ENCODE measurements at places on chromosomes 6 and 20. TPM values are rescaled to one million over a fixed set of nuclear protein-coding genes. Genes with fewer than 3 reads are reported as not detected.
A peak's percentile ranks its signal among the peaks of the same experiment; 100 is the strongest.

DNA sequence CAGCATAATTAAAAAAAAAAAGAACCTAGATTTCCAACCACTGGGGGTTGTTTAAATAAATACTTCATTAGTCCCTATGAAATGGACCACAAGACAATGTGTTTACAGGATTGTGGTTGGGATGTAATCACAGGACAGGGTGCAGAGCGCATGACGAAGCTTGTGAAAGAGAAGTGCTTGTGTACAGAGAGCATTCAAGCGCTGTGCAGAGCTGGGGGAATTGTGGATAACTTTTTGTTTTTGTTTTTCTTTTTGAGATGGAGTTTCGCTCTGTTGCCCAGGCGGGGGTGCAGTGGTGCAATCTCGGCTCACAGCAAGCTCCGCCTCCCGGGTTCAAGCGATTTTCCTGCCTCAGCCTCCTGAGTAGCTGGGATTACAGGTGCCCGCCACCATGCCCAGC lies 22.3 kb downstream of the LAMA5 start:
- no peak for DNase-seq

- DNase-seq, result no peak
Observed at GRCh38 chr20:59207742-59208357, 44.2 kb downstream of the ZNF831 start.

DNA sequence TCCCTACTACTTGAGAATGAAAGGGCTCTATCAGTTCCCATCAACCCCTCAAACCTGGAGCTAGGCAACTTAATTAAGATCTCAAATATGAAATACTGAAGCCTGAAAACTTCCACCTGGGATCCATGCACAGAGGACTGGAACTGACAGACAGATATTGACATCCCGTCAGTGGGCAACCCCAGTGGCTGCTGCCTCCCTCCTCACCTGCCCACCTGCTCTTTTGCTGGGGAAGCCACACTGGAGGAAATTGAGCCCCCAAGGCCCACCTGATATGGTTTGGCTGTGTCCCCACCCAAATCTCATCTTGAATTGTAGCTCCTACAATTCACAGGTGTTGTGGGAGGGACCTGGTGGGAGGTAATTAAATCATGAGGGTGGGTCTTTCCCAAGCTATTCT lies 192.8 kb downstream of the LRFN2 start:
- no peak for DNase-seq

DNA sequence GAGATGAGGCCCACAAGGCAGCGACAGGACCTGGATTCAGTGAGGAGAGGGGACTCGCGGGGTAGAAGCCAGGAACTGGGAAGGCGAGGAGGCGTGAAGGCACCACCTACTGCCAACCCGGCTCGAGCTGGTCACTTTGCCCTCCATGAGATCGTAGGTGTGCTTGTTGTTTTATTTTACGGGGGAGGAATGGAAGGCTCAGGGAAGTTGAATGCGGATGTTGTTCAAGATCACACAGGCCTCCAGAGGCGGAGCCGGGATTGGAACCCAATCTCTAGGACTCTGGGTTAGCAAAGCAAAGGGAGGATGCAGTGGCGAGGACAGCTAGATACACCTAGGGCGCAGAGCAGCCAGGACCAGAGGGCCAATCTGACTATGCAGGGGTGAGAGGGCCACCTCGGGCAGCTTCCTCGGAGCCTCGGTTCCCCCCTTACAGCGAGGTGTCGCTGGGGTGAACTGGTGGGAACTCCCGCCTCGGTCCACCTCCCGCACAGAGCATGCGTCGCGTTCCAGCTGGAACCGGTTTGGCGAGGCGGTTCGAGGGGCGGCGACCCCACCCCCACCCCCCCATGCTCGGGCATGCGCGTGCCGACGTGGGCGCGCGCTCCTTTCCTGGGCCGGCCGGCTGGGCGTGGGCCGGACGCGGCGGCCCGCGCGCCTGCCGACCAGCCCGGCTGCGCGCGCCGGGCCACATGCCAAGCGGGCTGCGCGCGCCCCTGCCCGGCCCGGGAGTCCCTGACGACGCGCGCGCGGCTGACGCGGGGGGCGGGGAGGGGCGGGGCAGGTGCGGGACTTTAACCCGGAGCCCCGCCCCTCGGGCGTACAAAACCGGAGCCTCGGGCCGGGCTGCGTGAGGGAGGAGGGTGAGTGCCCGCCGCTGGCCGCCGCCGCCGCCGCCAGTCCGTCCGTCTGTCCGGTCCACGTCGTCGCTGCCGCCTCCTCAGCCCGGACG lies 80.4 kb upstream of the MYL9 start:
- no peak for DNase-seq

- DNase-seq, result no peak
Observed at GRCh38 chr6:25041485-25042035, 105.8 kb upstream of the RIPOR2 start.

DNA sequence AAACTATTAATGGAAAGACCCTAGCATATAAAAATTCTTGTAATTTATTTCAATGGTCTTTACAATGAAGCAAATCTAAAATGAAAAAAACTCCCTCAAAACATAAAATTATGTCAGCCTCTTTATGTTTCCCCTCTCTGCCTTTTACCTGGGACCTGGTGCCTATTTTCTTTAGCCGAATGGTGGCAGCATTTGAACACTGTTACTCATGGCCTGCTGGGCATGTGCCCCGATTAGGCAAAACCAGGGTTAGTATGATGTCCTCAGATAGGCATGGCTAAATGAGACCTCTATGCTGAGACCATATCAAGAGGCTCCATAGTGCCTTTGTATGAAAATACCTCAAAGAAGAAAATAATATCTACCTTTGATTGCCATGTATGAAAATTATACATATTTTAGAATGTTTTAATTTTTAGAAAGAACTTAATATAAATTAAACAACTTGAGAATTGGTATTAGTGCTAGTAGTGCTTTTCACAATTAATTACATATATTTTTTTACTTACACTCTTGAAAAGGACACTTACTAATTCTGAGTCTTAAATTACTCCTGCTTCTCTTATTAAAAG lies 22.5 kb upstream of the C6orf58 start:
- DNase-seq, result peak; percentile 7

The BCAS1 gene
- total RNA-seq, result 0.04 TPM

DNA sequence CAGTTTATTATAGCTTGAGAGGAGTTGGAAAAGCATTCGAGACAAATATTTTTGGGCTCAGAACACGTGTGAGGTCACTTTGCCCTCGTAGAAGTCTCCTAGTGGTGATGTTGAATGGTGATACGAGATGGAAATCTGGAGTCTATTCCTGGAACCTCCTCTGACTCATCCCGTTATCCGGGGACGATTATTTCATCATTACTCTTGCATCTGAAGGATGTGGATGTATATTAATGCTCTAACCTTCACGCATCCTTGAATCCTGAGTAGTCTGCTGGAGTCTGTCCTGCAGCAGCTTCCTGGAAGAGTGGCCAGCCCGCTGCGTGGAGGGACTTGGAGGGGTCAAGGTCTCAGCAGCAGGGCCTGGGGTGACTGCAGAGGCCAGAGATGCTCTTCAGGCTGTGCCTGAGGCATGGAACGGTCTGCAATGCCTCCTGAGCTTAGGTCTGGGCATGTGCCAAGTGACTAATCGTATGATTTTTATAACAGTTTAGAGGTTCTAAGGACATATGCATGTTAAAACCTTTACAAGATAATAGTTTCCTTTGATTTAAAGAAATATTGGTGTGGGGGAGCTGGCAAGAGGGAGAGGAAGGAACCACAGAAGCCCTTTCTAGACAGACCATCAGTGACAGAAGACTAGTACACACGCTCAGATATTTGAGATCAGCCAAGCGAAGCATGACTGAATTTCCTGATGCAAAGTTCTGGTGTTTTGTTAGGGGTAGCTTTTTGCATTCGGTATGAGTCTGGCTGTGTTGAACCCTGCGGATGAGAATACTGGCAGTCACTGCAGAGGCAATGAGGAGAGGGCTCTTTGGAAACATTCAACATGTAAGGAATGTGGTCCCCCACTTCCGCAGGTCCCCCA lies 400.2 kb downstream of the QKI start:
- DNase-seq, result no peak

The APMAP gene
- total RNA-seq, result 98.8 TPM

The OR2H1 gene
- total RNA-seq, result not detected

The THEMIS gene
- total RNA-seq, result not detected

- DNase-seq, result no peak
Observed at GRCh38 chr6:127608554-127609270, 31.7 kb downstream of the C6orf58 start.

The ZNF391 gene
- 4.4 TPM for total RNA-seq

GRCh38 chr6:158150701-158151100 lies 17.4 kb downstream of the SERAC1 start:
- DNase-seq, result no peak

The BPIFB1 gene
- not detected for total RNA-seq

The KCNQ5 gene
- total RNA-seq, result 2.5 TPM

DNA sequence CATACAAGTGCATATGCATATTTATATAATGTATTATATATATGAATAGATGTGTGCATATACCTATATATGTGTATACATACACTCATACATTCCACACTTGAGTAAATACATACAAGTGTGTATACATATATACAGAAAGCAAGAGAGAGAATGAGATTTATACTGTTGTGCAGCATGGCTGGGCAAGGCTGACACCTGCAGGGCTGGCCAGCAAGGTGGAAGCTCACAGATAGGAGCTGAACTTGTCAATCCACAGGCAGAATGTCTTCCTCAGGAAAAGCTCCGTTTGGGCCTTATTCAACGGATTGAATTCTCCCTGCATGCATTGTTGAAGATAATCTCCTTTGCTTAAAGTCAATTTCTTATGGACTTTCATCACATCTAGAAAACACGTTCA lies 256.7 kb downstream of the ZNF217 start:
- no peak for DNase-seq

The BTN1A1 gene
- not detected for total RNA-seq

- no peak for DNase-seq
Observed at GRCh38 chr6:14452567-14453527, 335.3 kb downstream of the CD83 start.

The DCDC2 gene
- total RNA-seq, result 37.1 TPM

The BPIFB2 gene
- not detected for total RNA-seq

DNA sequence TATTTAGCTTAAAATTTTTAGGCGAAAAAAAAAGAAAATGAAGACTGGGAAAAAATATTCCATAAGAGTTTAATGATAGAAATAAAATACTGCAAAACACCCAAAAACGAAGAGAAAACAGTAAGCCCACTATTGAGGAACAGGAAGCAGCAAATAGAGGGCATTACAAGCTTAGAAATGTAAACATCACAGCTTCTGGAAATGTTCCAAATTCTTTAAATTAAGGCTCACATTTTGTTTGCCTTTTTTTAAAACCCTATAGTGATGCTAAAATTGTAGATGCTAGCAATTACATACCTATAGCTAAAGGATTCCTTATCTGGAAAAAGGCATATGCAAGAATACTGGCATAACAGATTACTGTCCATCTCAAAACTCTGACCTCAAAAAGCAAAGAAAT lies 248.6 kb downstream of the KHDRBS2 start:
- no peak for DNase-seq

- DNase-seq, result no peak
Observed at GRCh38 chr20:11677428-11677827, 240.3 kb upstream of the BTBD3 start.

GRCh38 chr6:156844089-156844488 lies 66.9 kb downstream of the ARID1B start:
- no peak for DNase-seq

GRCh38 chr6:89432875-89433251 lies at the start of gene ANKRD6:
ANKRD6 (plus strand) TSS chr6:89433152; CDS start chr6:89566977, 133,825 bp downstream.
- no peak for DNase-seq

DNA sequence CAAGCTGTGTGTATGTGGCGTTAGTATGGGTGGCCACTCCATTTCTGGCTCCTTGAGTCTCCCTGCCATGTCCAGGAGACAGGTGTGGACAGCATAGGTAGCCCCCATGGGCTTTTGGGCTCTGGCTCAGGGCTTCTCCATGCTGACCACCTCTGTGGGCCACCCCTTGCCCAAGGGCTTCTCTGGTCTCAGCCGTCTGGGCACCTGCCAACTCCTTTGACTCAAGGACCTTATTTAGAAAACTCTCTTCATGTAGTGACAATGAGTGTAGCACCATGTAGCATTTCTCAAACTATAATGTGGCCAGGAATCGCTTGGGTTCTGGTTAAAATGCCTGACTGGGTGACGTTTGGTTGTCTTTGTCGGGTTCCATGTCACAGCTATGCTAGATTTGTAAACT lies 5.1 kb upstream of the GTSF1L start:
- DNase-seq, result no peak

The KIAA1755 gene
- 2.1 TPM for total RNA-seq

The CGA gene
- not detected for total RNA-seq

The POU5F1 gene
- 0.68 TPM for total RNA-seq

The RAMACL gene
- 0.88 TPM for total RNA-seq

DNA sequence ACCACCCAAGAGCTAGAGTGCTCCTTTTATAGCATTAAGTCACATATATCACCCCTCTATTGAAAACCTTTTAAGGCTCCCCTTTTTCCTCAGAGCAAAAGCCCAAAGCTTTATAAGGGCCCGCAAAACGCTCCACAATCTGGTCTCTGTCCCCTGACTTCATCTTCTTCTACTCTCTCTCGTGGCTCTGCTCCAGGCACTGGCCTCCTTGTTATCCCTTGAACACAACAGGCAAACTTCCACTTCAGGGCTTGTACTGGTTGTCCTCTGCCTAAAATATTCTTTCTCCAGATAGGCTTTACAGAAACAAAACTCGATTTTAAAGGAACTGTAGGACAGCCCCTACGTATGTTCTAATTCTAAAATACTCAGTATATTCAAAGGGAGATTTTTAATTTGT lies 44.0 kb upstream of the SPDEF start:
- DNase-seq, result no peak

DNA sequence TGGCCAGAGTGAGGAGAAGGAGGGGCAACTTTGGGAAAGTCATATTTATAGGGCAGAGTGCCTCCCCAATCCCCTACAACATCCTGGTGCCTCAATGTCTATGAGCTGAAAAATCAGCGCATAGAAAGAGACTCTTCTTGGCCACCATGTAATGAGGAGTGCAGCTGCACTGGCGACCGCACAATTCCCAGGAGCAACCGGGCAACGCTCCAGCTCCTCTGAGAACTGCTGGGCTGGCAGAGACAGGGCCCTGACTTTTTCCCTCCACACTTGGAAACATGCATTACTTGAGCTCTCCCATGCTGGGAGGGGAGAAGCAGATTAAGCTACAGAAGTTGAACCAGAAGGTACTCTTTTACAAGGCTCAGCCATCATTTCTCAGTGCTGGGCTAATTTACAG lies 31.4 kb upstream of the MARCKS start:
- no peak for DNase-seq

- DNase-seq, result no peak
Observed at GRCh38 chr6:162190981-162191380, 536.6 kb downstream of the PRKN start.

DNA sequence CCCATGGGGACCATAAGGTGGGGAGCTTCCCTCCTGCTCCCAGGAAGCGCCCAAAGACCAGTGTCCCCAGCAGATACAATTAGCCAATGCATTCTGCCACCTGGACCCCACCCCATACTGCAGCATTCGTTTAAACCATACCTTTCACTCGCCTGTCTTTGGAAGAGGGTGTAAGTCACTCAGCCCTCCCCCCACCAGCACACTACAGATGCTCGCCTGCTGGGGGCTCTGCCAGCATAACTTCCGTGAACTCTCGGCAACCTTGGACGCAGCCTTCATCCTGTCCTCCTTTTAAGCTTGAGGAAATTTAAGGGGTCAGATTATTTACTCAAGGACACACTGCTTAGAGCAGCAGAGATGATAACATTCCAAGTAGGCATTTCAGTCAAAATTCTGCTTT lies 94.4 kb upstream of the NAA20 start:
- DNase-seq, result no peak

- DNase-seq, result no peak
Observed at GRCh38 chr20:63119121-63119962, 96.6 kb downstream of the YTHDF1 start.

All from kidney epithelial cell (primary cell).